ENCODE measurements at places on chromosomes 1 and 21.
A peak's percentile ranks its signal among the peaks of the same experiment; 100 is the strongest.

DNA sequence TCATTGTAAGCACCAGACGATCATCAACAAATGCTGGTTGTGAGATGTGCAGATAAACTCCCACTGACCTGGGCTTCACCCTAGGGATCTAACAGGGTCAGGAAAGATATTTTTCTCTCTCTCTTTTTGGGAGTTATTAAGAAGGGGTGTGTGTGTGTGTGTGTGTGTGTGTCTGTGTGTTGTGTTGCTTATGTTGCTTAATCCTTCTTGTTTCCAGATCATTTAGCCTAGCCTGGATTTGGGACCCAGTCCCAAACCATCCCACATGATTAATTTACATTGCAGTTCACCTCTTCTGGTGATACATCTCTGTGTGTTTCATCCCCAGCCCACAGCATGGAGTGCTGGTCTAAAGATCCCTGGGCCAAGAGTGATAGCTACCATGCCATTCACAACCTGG, 122.8 kb upstream of the IPO9 start:
- no peak for DNase-seq

DNA sequence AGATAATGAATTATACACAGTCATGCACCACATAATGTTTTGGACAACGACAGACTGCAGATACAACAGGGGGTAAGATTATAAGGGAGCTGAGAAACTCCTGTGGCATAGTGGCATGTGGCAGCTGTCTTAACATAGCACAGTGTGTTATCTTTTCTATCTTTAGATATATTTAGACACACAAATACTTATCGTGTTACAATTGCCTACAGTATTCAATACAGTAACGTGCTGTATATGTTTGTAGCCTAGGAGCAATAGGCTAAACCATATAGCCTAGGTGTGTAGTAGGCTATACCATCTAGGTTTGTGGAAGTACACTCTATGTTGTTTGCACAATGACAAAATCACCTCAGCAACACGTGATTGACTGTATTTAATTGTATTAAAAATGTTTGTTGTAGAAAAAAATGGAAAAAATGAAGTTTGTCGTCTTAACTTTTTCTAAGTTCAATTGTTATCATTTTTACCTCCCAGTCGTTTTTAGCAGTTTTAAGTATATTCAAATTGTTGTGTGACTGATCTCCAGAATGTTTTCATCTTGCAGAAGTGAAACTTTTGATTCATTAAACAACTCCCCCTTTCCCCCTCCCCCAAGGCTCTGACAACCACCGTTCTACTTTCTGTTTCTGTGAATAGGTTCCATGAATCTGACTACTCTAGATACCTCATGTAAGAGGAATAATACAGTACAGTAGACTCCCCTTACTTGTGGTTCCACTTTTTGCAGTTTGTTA, 351.0 kb upstream of the B3GALT2 start:
- no peak for DNase-seq

GRCh38 chr1:58839147-58839795, 55.4 kb upstream of the JUN start:
- DNase-seq: no peak

GRCh38 chr1:202160377-202160940, at the start of gene PTPN7:
Gene PTPN7 (minus strand): TSS chr1:202160602. CDS start chr1:202159402, 1,200 bp downstream.
- DNase-seq: no peak

DNA sequence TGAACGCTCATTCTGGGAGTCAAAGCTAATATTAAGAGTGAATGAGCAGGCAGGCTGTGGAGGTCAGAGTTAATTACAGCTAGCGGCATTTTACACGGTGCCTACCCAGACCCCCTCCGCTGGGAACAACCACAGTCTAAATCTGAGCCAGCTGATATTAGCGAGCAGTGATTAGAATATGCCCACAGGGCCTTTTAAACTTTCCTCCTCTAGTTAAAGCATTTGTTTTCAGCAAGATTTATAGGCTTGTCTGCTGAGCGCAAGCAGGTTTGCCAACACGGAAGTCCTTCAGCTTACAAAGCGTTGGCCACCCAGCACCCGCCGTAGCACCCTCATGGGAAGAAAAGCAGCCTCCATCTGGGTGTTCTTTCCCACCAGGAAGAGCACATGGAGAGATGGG, 72.1 kb downstream of the LMX1A start:
- no peak for DNase-seq

- DNase-seq: no peak
Measured at GRCh38 chr1:247435030-247435758, 19.2 kb downstream of the NLRP3 start.

DNA sequence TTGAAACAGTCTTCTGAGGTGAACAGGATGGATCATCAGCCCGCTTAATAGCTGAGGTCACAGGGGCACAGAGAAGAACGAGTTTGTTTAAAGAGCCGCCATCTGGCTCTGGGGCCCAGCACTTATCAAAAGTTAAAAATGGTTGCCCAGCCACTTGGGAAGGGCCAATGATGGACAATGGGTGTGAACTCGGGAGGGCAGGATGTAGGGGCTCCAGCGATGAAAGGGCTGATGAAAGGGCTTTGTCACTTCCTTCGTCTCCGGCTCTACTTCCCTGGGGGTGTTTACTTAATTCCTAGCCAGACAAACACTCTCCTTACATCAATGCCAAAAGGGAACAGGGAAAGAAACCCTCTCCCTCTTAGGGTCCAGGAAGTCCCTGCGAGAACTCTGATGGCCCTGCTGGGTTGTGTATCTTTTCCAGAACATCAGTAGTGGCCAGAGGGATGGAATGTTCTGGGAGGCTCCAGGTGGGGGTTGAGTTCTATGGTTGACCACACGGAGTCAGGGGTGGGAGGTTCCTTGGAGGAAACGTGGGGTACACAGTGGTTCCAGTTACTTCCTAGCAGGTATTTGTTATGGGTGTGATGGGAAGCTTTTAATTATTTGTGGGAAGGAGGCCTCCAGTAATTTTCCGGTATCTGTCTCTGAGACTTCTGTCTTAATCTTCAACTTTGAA, 9.0 kb upstream of the ABCG1 start:
- peak; percentile 1 for DNase-seq

- DNase-seq: no peak
Measured at GRCh38 chr21:44681861-44682579, at the start of gene KRTAP12-1. Gene KRTAP12-1 (minus strand): TSS chr21:44682163. CDS start chr21:44682123, 40 bp downstream.

GRCh38 chr1:65425006-65425405, 4.5 kb downstream of the LEPR start:
- no peak for DNase-seq

- DNase-seq: no peak
Measured at GRCh38 chr1:66348776-66349175, 185.2 kb upstream of the SGIP1 start.

GRCh38 chr1:32138965-32139364, 31.1 kb downstream of the KPNA6 start:
- DNase-seq: no peak

DNA sequence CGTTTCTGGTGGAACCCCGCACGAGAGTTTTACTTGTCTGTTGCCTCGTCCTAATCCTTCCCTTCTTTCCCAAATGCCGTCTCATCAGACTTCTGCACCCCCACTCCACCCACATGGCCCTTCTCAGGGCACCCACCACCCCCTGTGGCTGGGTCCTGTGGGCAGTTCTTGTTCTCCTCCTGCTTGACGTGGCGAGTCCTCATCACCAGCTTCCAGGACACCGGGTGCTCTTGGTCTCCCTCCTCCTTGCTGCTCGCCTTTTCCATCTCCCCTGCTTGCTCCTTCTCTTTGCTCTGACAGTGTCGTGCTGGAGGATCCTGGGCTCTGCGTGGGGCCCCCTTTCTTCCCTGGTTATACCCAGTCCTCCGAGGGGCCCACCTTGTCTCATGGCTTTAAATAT, 51.8 kb downstream of the B3GALT5 start:
- DNase-seq: no peak

DNA sequence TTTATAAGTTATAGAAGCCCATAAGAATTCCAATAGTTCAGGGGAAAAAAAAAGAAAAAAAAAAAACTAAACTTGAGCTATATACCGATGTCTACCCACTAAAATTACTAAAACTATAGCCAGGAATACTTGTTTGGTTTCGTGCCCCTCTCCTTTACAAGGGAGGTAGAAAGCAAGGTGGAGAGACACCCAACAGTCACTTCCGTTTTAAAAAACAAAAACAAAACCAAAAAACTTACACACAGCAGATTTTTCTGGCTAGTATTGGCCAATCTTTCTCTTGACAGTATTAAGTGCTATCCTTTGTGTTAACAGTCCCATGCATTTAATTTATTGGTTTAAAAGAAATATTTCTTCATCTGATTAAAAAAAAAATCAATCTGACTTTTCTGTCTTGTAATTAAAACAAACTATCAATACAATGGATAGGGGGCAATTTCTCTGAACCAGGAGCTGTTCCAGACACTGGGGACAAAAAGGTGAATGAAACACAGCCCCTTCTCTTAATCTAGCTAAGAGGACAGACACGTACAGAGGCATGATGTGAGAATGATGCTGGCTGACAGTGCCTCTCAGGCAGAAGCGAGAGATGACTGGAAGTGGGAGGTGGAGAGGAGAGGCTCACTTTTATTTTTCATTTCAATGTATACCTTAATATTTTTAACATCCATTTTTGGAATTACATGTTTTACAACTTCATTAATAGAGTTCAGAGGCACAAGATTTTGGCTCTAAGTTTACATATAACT, 214.8 kb downstream of the RERE start:
- DNase-seq: no peak

DNA sequence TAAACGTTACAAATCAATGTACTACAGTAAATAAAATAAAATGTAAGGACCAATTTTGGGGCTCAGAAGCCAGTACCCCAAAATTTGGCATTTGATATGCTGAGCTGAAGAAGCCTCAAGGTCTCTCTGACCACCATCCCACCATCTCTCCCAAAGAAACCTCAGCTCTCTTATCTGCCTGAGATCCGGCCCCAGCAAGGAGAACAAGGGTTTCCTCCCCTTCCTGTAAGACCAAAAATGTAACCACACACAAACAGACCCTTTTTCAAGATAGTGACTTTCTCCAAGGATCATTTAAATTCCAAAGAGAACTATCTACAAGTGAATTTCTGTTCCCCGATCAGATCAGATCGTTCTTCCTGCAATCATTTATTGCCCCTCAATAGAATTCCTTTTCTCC, 68.1 kb upstream of the SLC45A1 start:
- DNase-seq: no peak

DNA sequence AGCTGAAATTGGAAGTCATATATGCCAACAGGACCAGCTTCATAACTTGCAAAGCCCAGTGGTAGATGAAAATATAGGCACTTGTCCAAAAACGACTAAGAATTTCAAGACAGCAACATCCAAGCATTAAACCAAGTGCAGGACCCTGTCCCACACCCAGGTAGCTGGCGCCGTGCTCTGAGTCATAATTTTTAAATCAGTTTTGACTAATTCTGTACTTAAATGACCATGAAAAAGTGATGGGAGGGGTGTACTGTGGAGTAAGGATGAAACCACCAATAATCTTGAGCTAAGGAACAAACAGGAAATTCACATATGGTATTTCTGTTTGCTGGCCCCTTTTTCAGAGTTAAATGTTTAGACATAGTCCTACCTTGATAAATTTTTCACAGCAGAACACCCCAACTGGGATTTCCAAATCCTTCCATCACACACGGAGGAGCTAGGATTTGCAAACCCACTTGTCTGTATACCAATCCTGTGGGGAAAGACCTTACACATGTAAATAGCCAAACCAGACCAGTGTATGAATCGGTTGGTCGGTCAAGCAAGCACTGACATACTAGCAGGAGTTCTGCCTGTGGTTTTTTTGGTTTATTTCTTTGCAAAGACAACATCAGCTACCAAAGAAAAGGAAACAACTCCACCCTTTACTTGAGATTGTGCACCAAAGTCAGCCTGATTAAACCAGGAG, 235.7 kb upstream of the RAB4A start:
- no peak for DNase-seq

GRCh38 chr1:46533179-46533864, 18.1 kb downstream of the KNCN start:
- no peak for DNase-seq

DNA sequence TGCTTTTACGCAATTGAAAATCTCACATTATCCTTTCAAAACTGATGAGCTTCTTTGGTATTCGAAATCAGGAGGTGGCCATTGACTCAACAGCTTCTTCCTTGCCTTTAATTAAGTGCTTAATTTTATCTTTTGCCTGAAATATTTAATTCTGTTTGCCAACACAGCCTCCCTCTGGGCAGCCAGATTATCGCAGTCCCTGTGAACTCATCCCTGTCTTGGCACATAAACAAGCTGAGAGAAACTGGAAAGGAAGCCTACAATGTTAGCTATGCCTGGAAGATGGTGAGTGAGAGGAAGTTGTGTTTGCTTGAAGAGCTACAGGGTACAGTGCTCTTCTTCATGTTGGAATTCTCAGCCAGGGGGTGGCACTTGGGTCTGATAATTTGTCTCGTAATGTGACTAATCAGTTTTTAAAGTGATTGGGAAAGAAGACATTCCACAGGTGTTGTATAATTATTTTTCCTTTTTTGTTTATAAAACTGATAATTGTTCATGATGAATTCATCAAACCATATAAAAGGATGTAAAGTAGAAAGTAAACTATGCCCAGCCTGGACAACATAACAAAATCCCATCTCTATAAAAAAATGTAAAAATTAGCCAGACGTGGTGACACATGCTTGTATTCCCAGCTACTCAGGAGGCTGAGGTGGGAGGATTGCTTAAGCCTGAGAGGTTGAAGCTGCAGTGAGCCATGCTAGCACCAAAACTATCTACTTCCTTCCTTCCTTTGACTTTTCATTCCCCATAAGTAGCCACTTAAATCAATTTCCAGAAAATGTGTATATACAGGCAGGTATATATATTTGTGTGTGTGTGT, 90.1 kb upstream of the RAVER2 start:
- DNase-seq: no peak

GRCh38 chr1:117699953-117700352, 94.1 kb downstream of the TENT5C start:
- no peak for DNase-seq

GRCh38 chr21:44024257-44024656, 12.1 kb downstream of the TRAPPC10 start:
- no peak for DNase-seq

DNA sequence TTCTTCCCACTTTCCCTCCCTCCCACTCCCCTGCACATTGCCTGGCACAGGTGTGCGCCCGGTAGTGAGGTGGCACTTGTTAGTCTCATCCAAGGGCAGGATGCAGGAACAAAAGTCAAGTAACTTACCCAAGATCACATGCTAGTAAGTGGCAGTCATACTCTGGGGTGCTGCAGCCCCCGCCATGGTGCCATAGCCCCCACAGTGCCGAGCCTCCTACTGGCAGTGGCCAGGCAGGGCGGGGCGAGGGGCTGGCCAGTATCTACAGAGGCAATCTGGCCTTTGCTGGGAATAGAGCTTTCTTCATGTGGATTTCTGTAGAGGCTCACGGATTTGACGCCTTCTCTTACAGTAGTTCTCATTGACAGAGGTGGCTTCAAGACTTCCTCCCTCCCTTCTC, 26.9 kb downstream of the H6PD start:
- no peak for DNase-seq

GRCh38 chr1:246591504-246591903, 25.2 kb downstream of the CNST start:
- no peak for DNase-seq

DNA sequence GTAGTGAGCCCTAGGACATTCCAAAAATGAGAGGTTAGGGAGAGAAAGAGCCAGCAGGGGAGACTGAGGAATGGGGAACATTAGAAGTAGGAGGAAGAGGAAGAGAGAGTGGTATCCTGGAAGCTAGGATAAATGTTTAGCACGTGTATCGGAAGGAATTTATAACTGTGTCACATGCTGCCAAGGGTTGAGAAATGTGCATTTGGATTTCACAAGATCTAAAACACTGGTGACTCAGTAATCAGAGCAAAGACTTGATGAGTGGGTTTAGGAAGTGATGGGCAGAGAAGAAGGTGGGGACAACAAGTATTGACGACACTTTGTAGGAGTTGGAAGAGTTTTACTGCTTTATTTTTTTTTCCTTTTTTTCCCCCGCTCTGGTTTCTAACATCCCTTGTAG, 193.9 kb downstream of the FMN2 start:
- no peak for DNase-seq
